ENCODE measurements at places on chromosomes 11 and 22.

DNA sequence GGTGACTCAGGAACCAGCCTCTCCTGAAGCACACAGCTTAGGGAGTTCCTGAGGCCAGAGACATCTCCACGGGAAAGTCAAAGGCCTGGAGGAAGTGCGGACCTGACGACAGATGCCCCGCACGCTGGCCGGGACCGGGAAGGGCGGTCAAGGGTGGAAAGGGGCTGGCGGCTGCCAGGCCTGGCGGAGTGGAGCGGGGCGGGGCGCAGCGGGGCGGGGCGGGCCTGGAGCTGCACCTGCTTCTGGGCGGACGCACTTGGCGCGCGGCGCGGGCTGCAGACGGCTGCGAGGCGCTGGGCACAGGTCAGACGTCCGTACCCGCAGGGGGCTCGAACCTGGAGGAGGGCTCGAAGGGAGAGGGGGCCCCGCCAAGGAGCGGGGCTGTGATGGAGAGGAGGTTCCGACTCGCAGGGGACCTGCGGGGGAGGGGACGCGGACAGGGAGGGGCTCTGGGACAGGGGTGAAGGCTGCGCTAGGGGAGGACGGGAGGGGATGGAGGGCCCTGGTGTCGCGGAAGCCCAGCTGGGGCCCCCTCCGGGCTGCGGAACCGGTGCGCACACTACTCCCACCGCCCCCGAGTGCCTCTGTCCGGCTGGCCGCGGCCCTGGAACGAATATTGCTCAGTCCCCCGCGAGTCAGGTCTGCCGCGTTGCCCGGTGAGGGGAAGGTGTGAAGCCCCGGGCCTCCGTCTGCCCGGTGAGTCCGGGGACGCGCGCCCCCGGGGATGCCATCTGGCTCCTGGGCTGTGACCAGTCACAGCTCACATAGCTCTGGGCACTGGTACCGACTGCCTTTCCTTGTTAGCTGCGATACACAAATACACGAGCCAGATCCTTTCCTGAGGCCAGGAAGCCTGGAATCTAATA lies at the start of gene TMEM45B:
TSS of gene TMEM45B (plus strand) at position 253 of the 866 bp plus-strand sequence. CDS start 36,635 bp downstream, outside the sequence.
- DNase-seq: no peak

- DNase-seq: no peak
These were observed 1043.0 kb downstream of the TBC1D22A start for GRCh38 chr22:47805394-47805935.

- peak; percentile 16 for DNase-seq
These were observed 617 bp upstream of the ARHGAP20 start for GRCh38 chr11:110712659-110713448.

DNA sequence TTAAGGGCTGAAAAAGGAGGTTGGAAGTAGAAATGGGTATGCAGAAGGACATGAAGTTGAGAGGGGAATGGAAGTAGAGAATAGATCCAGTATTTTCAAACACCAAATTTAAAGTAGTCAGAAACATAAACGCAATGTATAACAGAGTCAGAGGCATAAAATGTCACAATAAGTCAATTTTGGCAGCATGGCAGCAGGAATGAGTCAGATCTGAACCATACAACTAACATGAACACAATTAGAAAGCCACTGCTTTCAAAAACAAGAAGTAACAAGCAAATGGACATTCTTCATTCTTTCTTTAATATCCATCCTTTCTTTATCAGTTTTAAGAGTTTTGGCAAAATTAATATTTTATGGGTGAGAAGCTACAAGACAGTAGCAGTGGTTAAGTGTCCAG lies 2.5 kb downstream of the CHORDC1 start:
- no peak for DNase-seq

- no peak for DNase-seq
These were observed 57.8 kb downstream of the ENDOD1 start for GRCh38 chr11:95147364-95147905.

GRCh38 chr11:40183073-40184064 lies 1276.1 kb downstream of the LRRC4C start:
- no peak for DNase-seq

DNA sequence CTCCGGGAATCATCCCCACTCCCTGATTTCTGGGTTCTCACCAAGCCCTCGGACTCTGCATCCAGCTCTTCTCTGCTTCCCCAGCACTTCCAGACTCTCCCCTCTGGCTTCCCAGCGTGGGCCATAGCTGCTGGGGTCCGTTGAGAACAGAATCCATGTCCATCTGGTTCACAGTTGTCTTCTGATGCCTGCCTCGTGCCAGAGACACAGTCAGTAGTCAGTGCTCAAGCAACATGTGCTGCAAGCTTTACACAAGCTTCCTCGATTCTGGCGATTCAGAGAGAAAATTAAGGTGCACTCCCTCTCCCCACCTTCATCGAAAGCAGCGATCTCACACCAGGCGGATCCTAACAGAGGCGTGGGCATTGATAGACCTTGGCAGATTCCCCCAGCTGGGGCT lies 495.5 kb downstream of the TBC1D22A start:
- no peak for DNase-seq

DNA sequence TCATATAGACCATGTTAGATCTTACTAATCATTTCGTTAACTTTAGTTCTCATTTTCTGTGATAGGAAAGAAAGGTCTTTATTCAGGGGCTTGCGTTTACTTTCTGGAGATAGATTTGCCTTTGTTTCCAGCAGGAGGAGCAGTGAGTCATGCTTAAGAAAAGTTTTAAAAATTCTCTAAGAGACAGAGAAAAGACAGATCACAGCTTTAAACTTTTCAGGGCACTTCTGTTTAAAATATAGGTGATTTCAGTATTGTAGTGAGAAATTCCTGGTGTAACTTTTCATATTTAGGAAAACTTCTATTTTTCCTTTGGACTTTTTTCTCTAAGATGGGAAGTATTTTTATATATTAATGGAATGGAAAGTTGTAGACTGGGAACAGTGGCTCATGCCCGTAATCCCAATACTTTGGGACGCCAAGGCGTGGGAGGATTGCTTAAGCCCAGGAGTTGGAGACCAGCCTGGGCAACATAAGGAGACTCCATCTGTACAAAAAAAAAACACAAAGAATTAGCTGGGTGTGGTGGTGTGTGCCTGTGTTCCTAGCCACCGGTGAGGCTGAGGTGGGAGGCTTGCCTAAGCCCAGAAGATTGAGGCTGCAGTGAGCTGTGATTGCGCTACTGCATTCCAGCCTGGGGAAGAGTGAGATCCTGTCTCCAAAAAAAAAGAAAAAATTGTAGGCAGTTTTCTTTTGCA lies 60.3 kb downstream of the ATXN10 start:
- DNase-seq: no peak

DNA sequence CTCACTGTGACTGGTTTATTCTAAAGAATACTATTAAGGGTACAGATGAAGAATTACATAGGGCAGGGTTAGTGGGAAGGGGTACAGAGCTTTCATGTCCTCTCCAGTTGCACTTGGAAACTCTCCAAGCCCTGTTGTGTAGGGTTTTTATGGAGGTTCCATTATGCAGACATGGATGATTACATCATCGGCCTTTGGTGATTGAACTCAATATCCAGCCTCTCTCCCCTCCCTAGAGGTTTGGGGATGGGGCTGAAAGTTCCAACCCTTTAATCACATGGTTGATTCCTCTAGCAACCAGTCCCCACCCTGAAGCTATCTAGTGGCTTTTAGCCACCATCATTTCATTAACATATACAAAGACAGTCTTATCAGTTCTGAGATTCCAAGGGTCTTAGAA lies 472.6 kb downstream of the BUD13 start:
- no peak for DNase-seq

- no peak for DNase-seq
These were observed 3.6 kb upstream of the PHLDA2 start for GRCh38 chr11:2932850-2933251.

- no peak for DNase-seq
These were observed 5.1 kb downstream of the TSPAN18 start for GRCh38 chr11:44731685-44732430.

- no peak for DNase-seq
These were observed 34.9 kb upstream of the PHOX2A start for GRCh38 chr11:72278905-72279304.

- no peak for DNase-seq
These were observed 122.6 kb upstream of the SORL1-AS1 start for GRCh38 chr11:121575250-121575962.

DNA sequence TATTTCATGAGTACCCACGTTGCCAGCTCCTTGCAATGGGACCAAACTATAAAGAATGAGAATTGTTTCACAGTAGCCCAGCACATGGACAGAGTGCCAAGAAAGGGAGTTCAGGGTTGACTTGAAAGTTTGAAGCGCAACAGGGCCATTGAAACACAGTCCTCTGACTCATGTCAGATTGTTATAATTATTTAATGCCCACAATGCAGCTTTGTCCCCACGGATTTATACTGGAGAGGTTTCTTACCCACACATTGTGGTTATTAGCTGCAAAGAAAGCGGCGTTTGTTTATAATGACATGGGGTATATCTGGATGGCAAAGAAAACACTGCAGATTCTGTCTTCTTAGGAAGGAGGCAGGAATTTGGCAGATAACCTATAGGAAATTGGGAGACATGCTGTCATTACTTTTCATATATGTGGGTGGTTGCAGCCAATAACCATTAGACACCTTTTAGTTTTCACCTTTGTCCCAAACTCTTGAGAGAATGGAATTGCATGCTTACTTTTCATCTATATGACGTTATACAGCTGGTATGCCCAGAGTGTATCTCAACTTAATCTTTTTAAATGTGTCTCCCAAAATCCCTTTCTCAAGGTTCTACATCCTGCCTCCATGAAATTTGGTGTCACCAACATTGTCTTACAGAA lies 143.6 kb downstream of the TEAD1 start:
- no peak for DNase-seq

- no peak for DNase-seq
These were observed 61.6 kb downstream of the DSCAML1 start for GRCh38 chr11:117735350-117735977.
